ENCODE measurements at places on chromosomes 3 and 15. TPM values are rescaled to one million over a fixed set of nuclear protein-coding genes. Genes with fewer than 3 reads are reported as not detected.

GRCh38 chr3:130345487-130346079 lies at the start of gene COL6A5:
Gene COL6A5, plus strand, starts transcription at chr3:130345672. Its CDS starts 27,967 bp downstream, at chr3:130373639.
- H3K36me3 ChIP-seq: no peaks in the 10 kb centered on the region
- peaks cover 7% of the 10 kb centered on the region for H3K27me3 ChIP-seq
- no peaks in the 10 kb centered on the region for H3K4me1 ChIP-seq
- H3K4me3 ChIP-seq: no peak within 1 kb of the TSS
- H3K27ac ChIP-seq: no peak within 1 kb of the TSS
- no peak for DNase-seq

- H3K36me3 ChIP-seq: no peaks in the 10 kb centered on the region
- no peaks in the 10 kb centered on the region for H3K4me1 ChIP-seq
- H3K4me3 ChIP-seq: no peak overlapping the region
- no peak overlapping the region for H3K27ac ChIP-seq
- no peaks in the 10 kb centered on the region for H3K27me3 ChIP-seq
Observed at GRCh38 chr3:44529927-44530326, 25.1 kb upstream of the ZKSCAN7 start.

DNA sequence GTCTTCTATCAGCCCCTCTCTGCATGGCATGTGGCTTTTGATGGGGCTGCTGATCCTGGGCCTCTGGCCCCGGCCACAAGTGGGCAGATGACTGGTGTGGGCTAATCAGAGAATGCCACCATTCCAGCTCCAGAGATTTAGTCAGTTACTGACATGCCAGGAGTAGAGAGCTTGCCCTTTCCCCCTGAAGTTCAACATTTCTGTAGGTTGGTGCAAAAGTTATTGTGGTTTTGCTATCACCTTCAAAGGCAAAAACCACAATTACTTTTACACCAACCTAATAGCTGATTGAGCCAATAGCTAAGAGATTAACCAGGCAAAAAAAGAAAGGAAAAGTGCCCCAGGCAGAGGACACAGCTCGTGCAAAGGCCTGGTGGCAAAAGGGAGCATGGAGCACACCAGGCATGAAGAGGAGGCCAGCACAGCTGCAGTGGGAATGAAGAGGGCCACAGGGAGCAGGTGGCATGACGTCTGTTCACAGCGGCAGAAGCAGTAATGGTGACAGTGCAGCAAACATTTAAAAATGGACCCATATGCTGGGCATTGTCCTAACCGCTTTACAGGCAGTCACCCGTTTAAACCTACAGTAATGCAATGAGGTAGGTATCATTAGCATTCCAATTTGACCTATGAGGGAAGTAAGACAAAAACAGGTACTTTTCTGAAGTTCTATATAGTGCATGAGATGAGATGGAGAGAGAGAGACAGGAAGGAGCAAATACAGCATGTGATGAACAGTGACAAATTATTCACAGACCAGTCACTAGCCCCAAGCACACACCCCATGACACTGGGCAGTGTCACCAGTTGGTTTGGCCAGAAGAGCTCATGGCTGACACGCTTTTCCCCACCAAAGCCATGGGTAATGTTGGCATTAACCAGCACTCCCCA lies 373.0 kb upstream of the PROK2 start:
- no peak overlapping the region for H3K4me3 ChIP-seq
- H3K36me3 ChIP-seq: no peaks in the 10 kb centered on the region
- no peak overlapping the region for H3K27ac ChIP-seq

DNA sequence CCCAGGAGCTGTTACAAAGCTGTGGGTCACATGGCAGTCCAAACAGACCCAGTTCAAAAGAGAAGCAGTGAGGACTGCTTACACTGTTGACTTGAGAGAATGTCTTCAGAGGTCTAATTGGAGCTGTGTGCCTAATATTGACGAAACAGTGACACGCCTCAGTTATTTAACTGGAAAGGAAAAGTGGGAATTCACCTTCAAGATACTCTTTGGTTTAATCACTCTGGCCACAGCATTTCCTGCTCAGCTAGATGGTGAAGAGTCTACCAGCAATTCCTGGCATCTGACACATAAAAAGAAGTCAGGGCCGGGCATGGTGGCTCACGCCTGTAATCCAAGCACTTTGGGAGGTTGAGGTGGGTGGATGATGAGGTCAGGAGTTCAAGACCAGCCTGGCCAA lies 326.4 kb downstream of the SV2B start:
- no peaks in the 10 kb centered on the region for H3K27me3 ChIP-seq
- H3K27ac ChIP-seq: no peak overlapping the region
- DNase-seq: no peak
- no peaks in the 10 kb centered on the region for H3K4me1 ChIP-seq

DNA sequence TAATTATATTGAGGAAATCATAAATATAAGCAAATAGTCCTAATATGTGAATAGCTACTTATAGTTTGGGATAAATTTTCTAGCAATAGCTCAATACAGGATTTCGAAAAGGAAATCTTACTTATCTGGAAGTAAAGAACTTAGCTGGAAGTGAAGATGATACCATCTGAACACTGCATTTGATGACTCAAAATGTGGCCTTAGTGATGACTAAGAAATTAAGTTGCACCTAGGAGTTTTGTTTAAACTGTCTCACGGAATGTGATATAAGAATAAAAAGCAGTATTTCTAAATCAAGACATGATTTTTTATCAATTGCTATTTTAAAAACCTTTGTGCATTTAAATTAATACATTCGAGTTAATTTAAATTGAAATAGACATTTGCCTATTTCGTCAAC lies 91.2 kb downstream of the EOMES start:
- no peaks in the 10 kb centered on the region for H3K4me1 ChIP-seq
- no peaks in the 10 kb centered on the region for H3K27me3 ChIP-seq
- no peak for DNase-seq

DNA sequence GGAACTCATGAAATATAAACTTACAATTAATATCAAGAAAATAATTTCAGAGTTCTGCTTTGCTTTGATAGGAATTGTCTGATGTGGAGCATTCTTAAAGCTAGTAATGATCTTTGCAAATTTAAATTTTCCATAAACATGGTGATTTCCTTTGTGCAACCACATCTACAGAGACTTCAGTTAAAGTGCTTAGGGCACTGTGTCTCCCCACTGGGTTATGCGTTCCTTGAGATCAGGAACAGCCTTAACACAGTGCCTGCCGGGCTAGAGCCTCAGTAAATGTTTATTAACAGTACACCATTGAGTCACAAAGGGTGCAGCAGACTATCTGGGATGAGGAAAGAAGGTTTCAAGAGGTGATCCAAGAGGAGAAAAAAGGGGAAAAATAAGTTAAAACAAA lies 108.1 kb upstream of the CCNL1 start:
- H3K27ac ChIP-seq: no peak overlapping the region
- H3K36me3 ChIP-seq: no peaks in the 10 kb centered on the region
- no peaks in the 10 kb centered on the region for H3K4me1 ChIP-seq
- no peaks in the 10 kb centered on the region for H3K27me3 ChIP-seq

GRCh38 chr3:109728861-109729494 lies 391.6 kb upstream of the DPPA4 start:
- H3K36me3 ChIP-seq: no peaks in the 10 kb centered on the region
- no peak overlapping the region for H3K4me3 ChIP-seq
- H3K4me1 ChIP-seq: no peaks in the 10 kb centered on the region

DNA sequence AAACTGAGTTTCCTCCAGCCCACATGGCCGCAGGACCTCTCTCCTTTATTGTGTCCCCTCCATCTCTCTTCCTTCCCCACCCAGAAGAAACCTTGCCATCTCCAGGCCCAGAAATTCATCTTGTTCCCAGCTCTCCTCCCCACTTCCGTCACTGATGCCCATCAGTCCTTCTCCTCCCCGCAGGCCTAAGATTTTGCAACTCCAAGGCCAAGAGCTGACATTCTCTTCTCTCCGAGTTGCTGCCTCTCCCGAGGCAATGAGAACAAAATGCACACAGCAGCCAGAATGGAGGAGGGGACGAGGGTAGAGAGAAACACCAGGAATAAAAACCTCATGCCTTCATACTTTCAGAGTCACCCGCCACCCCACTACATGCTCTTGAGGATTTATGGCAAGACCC lies 526.5 kb upstream of the PROK2 start:
- no peaks in the 10 kb centered on the region for H3K36me3 ChIP-seq
- H3K27me3 ChIP-seq: no peaks in the 10 kb centered on the region
- H3K4me1 ChIP-seq: peaks cover 4% of the 10 kb centered on the region

DNA sequence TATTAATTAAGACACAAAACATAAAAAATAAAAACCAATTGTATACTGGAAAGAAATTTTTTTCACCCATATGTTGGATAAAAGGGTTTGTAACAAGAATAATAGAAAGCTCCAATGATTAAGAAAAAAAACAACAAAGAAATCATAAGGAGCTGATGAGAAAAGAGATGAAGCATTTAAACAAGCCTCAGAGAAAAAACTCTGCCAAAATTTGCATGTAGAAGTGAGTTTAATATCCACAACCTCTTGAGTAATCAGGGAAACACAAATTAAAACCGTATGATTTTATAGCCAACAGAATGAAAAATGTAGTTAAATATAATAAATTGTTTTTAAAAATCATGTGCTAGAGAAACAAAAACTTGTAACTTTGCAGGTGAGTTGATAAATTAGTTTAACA lies 192.9 kb downstream of the BCHE start:
- no peaks in the 10 kb centered on the region for H3K4me1 ChIP-seq
- H3K27me3 ChIP-seq: no peaks in the 10 kb centered on the region
- H3K36me3 ChIP-seq: no peaks in the 10 kb centered on the region
- H3K27ac ChIP-seq: no peak overlapping the region

- no peaks in the 10 kb centered on the region for H3K27me3 ChIP-seq
- H3K36me3 ChIP-seq: no peaks in the 10 kb centered on the region
- peak; percentile 49 for DNase-seq
- H3K4me1 ChIP-seq: peaks cover 6% of the 10 kb centered on the region
- no peak overlapping the region for H3K4me3 ChIP-seq
Observed at GRCh38 chr3:197256836-197257444, 41.5 kb downstream of the DLG1 start.

- DNase-seq: peak; percentile 100
- no peaks in the 10 kb centered on the region for H3K27me3 ChIP-seq
- peak within 1 kb of the TSS; percentile 91 for H3K27ac ChIP-seq
- H3K4me3 ChIP-seq: peak within 1 kb of the TSS; percentile 81
- H3K4me1 ChIP-seq: no peaks in the 10 kb centered on the region
Observed at GRCh38 chr3:49786357-49787181, at the start of gene IP6K1. Gene IP6K1, minus strand, starts transcription at chr3:49786542. Its CDS starts 38,502 bp downstream, at chr3:49748040.

DNA sequence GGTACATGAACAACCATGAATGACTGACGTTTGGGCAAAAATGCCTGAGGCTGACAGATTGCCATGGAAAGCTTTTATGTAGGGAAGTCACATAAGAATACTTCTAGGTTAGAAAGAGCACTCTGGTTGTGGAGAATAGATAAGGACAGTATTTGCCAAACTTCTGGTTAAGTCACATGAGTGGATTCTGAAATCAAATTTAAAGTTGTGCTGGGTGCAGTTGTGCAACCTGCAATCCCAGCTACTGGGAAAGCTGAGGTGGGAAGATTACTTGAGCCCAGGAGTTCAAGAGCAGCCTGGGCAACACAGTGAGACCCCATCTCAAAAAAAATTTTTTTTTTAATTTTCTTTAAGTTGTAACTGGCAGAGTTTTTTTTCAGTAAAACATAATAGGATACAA lies 7.2 kb upstream of the ZNF148 start:
- DNase-seq: no peak
- H3K36me3 ChIP-seq: no peaks in the 10 kb centered on the region
- no peaks in the 10 kb centered on the region for H3K27me3 ChIP-seq
- H3K27ac ChIP-seq: no peak overlapping the region

- H3K27me3 ChIP-seq: no peaks in the 10 kb centered on the region
- no peaks in the 10 kb centered on the region for H3K36me3 ChIP-seq
- no peak overlapping the region for H3K27ac ChIP-seq
- DNase-seq: peak; percentile 16
- no peak overlapping the region for H3K4me3 ChIP-seq
Observed at GRCh38 chr15:90817117-90818057, 51.0 kb upstream of the FURIN start.

DNA sequence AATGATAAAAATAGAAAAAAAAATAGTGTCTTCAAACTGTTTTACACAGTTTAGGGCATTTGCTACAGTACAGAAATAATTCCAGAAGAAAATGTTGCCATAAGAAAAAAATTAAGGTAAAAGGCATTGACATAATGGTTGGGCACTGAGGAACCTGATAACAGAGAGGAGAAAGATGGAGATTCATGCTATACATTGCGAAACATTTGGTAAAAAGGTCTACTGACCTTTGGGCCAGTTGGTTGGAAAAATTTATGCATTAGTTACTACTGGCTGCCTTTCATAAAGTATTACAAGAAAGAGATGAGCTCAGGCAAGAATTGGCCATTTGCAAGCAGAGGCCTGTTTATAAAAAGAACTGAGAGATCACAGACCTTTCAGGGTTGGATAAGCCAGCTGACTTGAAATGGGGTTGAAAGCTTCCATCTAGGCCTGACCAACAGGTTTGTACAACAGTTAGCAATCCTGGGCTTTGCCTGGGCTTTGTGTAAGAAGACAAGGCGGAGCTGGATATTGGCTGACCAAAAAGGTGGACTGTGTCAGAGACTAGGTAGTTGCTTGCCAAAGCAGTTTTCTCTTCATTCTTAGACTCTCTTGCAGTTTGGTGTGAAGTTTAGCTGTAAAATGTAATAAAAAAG lies 166.6 kb upstream of the MCTP2 start:
- no peaks in the 10 kb centered on the region for H3K4me1 ChIP-seq
- H3K27me3 ChIP-seq: no peaks in the 10 kb centered on the region
- no peak overlapping the region for H3K27ac ChIP-seq
- no peak for DNase-seq

DNA sequence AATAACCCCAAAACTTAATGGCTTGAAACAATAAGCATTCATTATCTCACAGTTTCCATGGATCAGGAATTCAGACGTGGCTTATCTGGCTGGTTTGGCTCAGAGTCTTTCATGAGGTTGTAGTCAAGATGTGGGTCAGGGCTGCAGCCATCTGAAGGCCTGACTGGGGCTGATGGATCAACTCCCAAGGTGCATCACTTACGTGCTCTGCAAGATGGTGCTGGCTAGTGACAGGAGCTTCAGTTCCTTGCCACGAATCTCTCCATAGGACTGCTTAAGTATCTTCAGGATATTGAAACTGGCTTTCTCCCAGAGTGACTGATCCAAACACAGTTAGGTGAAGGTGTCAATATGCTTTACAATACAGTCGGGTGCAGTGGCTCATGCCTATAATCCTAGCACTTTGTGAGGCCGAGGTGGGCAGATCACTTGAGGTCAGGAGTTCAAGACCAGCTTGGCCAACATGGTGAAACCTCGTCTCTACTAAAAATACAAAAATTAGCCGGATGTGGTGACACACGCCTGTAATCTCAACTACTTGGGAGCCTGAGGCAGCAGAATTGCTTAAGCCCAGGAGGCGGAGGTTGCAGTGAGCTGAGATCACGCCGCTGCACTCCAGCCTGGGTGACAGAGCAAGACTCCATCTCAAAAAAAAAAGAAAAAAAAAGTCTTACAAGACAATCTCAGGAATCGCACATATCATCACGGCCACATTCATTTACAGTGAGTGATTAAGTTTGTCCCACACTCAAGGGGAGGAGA lies 28.5 kb upstream of the PTPRG start:
- H3K4me1 ChIP-seq: no peaks in the 10 kb centered on the region
- DNase-seq: no peak
- no peaks in the 10 kb centered on the region for H3K36me3 ChIP-seq
- no peak overlapping the region for H3K4me3 ChIP-seq
- no peak overlapping the region for H3K27ac ChIP-seq
- H3K27me3 ChIP-seq: no peaks in the 10 kb centered on the region

Gene PLXNB1
- total RNA-seq: 70.6 TPM

Gene SH2D7
- 0.58 TPM for total RNA-seq

Gene GOLGA8S
- total RNA-seq: 0.08 TPM

Gene CACNA2D3
- 0.42 TPM for total RNA-seq

Gene LSAMP
- 5.9 TPM for total RNA-seq

Gene MYO5C
- total RNA-seq: 71.4 TPM
